ENCODE measurements at places on chromosomes 6 and 20.

DNA sequence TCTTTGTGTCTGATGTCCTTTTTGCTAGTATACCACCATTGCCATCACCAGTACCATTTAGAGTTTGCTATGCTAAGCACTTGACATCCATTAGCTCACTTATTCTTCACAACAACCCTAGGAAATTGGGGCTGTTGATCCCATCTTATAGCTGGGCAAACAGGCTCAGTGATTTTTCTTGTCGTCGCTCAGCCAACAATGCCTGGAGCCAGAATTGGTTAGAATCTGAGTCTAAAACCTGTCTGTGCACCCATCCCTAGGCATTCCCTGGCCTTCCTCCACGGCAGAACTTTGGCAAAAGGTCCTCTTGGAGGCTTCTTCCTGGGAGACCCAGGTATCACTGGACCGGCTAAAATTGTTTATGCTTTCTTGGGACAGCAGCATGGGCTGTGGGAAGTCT lies 20.9 kb downstream of the PHF20 start:
- no peak for DNase-seq

GRCh38 chr6:13487122-13488014 lies at the start of gene GFOD1:
Gene GFOD1 (minus strand): TSS chr6:13487600. CDS start chr6:13486890, 710 bp downstream.
- DNase-seq = peak; percentile 61

- no peak for DNase-seq
Observed at GRCh38 chr6:53735896-53736295, 58.9 kb upstream of the LRRC1 start.

DNA sequence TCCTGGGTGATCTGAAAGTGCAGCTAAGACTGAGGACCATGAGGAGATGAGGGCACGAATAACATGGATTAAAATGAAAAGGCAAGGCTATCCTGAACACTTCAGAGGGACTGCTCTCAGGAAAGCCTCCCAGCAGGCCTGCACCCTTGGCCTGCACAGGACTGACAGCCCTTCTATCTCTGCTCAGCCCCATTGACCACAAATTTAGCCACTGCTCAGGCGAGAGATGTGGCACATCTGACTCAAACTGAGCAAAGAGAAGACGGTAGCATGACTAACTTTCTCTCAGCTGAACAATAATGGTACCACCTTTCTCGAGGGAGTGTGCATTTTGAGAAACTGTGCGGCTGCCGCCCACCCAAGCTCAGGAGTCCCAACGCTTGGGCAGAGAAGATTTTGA lies 257.5 kb downstream of the ADGB start:
- DNase-seq = no peak

- DNase-seq = no peak
Observed at GRCh38 chr6:132812756-132813172, 1.6 kb upstream of the RPS12 start.

- no peak for DNase-seq
Observed at GRCh38 chr20:22371843-22372242, 212.5 kb downstream of the FOXA2 start.

- no peak for DNase-seq
Observed at GRCh38 chr6:163716690-163717089, 302.2 kb downstream of the QKI start.

DNA sequence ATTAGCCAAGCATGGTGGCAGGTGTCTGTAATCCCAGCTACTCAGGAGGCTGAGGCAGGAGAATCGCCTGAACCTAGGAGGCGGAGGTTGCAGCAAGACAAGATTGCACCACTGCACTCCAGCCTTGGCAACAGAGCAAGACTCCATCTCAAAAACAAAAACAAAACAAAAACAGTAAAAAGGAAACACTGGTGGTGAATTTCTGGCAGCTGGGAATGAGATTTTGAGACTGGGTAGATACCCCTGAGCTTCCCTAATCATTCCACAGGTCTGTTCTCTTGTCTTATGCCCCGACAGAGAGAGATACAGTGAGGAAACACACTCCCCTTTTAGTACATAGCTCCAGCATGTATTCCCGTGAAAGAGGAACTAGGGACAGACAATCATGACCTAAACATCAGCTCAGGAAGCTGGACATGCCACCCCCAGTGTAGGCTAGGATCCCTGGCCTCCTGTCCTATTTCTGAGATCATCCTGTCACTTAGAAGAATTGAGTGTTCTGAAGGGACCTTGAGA lies 9.6 kb downstream of the MAN1A1 start:
- no peak for DNase-seq

- DNase-seq = no peak
Observed at GRCh38 chr6:130724089-130724488, 103.1 kb upstream of the SMLR1 start.

- DNase-seq = no peak
Observed at GRCh38 chr6:54087721-54088120, 23.5 kb upstream of the MLIP start.

- DNase-seq = no peak
Observed at GRCh38 chr6:151536188-151536479, 42.3 kb downstream of the CCDC170 start.

DNA sequence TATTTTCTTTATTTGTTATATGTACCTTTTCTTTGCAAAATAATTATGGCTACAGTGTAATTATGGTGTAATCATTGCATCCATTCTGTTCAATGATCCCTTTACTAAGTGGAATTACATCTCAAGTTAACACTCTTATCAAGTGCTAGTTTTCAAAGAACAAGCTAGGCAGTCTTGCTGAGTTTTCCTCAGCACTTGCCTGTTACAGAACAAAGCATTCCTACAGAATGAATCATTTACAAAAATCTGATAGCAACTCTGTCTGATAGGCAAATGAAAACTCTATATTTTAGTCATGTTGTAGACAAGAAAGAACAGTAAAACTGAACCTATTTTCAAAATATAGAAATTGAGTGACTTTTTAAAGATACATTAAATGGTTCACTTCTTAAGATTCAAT lies 109.8 kb upstream of the POU3F2 start:
- DNase-seq = no peak

- no peak for DNase-seq
Observed at GRCh38 chr6:72290620-72291019, 331.2 kb upstream of the KCNQ5 start.

DNA sequence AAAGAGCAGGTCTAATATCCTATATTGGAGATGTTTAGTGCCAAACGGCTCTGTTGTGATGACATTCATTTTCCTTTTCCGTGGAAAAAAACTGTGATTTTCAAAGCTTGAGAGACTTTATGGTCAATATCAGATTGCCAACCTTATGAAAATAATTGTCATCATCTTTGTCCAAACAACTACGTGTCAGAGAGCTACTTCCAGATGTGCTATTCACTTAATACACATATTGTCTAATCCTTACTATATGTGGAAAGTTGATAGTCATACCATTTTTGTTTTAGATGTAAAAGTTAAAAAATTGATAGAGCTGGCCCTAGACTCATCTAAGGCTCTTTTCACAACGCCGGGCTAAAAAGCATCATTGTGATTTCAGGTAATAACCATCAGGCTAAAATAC lies 550.0 kb downstream of the PHF3 start:
- no peak for DNase-seq

DNA sequence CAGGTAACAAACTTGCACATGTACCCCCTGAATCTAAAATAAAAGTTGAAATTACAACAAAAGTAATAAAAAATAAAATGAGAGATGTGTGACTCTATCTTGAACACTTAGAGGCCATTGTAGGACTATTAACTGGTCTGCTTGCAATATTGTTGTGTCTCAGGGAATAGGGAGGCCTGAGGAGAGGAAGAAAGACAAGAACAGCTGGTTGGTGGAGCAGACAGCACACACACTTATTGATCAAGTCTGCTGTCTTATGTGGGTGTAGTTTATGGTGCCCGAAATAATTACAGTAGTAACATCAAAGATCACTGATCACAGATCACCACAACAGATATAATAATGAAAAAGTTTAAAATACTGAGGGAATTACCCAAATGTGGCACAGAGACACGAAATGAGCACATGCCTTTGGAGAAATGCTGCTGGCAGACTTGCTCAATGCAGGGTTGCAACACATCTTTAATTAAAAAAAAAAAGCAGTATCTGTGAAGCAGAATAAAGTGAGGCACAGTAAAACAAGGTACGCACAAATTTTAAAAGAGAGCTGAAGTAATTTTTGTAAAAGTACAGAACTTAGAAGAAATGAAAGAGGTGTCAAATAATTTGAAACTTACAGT lies 110.1 kb upstream of the HDAC2 start:
- DNase-seq = no peak

DNA sequence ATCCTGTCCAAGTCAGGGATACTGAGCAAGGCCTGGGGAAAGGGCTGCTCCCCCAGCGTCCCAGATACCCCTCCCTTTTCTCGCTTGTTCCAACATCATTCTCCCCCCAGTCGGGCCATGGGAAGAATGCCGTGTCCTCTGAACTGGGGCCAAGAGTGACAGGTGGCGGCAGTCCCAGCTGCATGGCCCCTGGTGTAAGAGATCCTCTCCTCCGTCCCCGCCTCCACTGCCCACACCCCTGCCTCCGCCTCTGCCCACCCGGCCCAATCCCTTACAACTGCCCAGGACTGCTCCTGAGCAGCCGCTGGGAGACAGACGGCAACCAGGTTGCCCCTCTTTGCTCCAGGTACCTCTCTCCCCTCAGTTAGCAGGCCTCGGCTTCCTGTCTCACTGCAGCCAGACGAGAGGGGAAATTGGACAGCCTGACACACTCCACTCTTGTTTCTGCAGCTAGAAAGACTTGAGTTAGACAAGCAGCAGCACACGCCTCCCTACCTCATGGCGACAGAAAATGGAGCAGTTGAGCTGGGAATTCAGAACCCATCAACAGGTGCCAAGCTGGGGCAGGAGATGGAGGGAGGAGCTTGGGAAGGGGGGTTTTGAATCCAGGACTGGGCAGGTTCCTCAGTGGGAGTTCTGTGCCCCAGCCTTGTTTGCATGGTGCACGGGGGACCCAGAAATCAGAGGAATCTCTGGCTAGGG lies at the start of gene MYLK2:
Gene MYLK2 (plus strand): TSS at position 274 of the 702 bp plus-strand sequence. CDS start 225 bp downstream, at position 499.
- DNase-seq = no peak

DNA sequence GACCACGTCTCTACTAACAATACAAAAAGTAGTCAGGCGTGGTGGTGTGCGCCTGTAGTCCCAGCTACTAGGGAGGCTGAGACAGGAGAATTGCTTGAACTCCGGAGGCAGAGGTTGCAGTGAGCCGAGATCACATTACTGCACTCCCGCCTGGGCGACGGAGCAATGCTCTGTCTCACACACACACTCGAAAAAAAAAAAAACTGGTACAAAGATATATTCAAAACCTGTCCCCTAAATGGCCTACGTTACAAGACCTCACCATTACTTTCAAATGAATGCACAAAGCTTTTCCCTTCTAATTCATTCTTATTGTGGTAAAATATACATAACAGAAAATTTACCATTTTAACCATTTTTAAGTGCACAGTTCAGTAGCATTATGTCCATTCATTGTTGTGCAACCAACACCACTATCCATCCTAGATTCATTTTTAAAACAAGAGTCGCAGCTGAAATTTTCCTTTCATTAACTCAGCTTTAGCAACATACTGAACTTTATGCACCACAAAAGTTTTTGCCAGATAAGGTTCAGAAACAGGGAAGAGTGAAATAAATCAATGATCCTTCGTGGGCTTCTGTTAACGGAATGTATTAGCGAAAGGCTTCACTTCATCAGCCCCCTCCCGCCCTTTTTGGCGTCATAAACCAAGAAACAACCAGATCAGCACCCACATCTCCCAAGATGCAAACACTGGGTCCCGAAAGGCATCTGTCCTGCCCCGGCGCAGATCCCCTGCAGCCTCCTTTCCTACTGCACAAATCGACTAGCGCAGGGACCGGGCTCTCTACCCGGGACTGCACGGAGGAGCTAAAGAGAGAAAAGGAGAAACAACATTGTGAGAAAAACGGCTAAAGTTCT lies 825 bp upstream of the FAM135A start:
- peak; percentile 4 for DNase-seq

GRCh38 chr20:23530937-23531567 lies 37.2 kb downstream of the CST9L start:
- DNase-seq = no peak

GRCh38 chr6:37106982-37107491 lies 62.9 kb upstream of the PIM1 start:
- DNase-seq = no peak

GRCh38 chr6:149751239-149751638 lies 1.7 kb downstream of the PCMT1 start:
- no peak for DNase-seq

DNA sequence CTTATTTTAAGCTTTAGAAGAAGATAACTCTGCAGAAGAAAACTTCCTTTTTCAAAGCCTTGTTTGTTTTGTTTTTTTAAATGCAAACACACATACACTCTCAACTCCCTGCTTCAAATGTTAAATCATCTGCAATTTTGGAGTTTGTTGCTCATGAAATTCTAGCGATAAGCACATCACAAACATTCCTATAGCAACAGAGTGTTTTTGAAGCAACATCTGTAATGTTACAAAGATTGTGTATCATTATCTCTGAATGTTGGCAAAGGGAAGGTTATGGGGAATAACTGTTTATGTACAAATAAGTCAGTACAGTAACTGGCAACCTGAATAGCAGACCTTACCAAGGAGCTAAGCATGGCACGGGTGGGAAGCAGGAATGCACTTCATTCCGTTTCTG lies 84.8 kb upstream of the MRPS10 start:
- DNase-seq = no peak

DNA sequence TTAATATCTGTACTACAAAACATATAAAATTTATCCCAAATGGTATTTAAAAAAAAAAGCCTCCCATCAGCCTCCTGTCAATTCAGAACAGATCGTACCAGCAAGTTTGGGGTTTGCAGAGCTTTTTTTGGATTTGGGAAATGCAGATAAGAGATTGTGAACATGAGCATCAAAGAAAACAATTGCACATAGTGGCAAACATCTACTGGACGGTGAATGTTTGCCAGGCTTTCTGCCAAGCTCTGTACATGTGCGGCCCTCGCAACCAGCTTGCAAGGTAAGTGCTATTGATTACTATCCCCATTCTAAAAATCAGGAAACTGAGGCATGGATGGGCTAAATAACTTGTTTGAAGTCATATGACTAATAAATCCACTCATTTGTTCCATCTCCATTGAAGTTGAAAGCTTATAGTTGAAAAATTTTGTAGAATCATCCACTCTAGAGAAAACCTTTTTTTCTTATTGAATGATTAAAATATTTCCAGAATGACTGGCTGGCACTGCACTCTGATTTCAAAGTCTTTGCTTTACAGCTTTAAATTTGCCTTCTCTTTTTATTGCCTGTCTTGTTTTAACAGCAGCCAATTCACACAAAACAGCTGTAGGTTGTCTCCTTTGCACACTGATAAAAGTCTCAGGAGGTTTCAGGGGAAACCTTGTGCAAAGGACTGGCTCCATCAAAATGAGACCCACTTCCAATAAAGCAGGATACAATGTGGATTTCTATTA lies 37.4 kb upstream of the SIRT5 start:
- DNase-seq = no peak

GRCh38 chr6:35370785-35371493 lies 28.6 kb downstream of the PPARD start:
- no peak for DNase-seq
